ENCODE measurements at places on chromosomes 2 and 18.

DNA sequence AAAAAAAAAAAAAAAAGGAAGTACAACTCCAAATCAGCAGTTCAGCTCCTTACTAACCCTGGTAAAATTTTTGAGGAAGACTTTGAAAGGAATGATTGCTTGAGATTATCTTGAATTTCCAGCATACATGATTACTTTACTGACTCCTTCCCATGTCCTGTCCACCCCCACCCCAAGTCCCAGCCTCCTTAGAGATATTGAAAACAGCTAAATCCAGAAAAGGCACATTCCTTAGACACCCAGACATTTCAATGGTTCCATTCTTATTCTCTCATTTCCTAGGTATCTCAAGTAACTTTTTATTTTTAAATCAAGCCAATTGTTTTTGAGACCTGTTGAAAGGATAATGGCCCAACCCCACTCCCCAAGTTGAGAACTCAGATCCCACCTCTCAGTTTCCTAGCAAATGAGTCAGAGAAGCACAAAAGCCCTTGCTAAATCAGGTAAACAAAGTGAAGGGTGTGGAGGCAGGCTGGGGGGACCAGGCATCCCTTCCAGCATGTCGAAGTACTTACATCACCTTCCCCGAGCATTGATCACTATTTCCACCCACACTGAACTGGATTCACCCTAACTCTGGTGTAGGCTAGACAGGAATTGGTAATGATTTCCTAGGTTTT lies 95.4 kb upstream of the FZD7 start:
- peak; percentile 26 for DNase-seq

GRCh38 chr2:135226961-135227360 lies 174.9 kb downstream of the RAB3GAP1 start:
- DNase-seq: no peak

GRCh38 chr2:206031950-206032567 lies 53.9 kb downstream of the INO80D start:
- DNase-seq: no peak

DNA sequence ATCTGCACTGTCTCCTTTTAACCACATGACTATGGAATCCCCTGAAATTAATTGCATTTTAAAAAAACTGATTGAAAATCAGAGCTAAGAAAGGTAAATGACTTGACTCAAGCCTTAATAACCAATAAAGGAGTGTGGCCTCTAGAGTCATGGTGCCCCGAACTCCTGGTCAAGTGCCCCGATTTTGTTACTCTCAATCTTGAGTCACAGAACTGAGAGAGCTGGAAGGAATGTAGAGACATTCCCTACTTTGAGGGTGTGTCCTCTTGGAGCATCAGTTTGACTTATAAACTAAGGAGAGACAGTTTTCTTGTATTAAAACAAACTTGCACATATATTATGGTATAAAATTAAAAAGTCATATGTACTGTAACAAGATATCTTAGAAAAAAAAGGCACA lies 2.4 kb downstream of the WDR43 start:
- DNase-seq: no peak

GRCh38 chr2:134372611-134373131 lies 118.8 kb downstream of the MGAT5 start:
- no peak for DNase-seq

- DNase-seq: no peak
Observed at GRCh38 chr2:1992280-1992679, 248.0 kb upstream of the PXDN start.

DNA sequence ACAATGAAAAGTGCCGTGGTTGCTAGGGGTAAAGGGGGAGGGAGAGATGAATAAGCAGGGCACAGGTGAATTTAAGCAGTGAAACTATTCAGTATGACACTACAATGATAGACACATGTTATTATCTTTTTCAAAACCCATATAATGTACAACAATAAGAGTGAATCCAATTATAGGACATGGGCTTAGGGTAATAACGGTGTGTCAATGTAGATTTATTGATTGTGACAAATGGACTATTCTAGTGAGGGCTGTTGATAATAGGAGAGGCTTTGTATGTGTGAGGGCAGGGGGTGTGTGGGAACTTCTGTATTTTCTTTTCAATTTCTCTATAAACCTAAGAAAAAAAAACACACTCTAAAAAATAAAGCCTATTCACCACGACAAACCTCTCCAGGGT lies 223.8 kb downstream of the RIT2 start:
- no peak for DNase-seq

DNA sequence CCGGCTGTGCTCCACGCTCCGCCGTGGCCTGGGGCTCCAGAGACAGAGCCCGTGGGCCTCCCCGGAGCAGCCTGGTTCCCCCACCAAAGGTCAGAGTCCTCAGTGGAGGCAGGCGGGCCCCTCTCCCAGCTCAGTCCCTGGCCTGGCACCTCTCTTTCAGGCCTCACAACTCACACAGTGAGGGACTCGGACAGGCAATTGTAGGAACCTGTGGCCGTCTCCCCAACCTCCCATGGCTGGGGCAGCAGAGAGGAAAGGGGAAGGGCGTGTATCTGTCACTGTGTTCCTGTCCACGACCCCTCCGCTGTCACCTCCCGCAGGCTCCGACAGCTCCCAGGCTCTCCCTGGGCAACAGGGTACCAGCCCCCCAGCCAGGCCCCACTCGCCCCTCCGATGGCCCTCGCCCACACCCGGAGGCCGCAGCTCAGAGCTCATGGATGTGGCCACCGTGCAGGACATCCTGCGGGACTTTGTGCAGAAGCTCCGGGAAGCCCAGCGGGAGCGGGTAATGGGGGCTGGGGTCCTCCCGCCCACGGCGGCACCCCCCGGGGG lies 32.4 kb upstream of the SNED1 start:
- peak; percentile 23 for DNase-seq

GRCh38 chr2:221836095-221836494 lies 264.0 kb upstream of the EPHA4 start:
- DNase-seq: no peak

DNA sequence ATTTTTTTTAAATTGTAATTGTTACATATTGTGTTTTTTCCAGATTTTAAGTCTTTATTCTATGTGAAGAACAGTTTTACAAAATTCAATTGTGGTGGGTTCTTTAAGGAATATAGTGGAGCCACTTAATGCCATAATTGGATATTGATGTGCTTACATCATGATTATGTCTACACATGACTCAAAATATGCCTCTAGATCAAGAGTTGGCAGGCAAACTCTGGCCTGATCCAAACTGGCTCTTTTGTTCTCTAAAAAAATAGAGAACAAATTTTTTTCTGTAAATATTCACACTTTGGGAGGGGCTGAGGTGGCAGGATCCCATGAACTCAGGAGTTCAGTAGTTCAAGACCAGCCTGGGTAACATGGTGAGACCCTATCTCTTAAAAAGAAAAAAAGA lies 8.3 kb downstream of the EHBP1 start:
- DNase-seq: no peak

- DNase-seq: no peak
Observed at GRCh38 chr18:12159446-12159845, 65.8 kb downstream of the ANKRD62 start.

GRCh38 chr18:42363446-42364441 lies 408.7 kb downstream of the PIK3C3 start:
- DNase-seq: no peak

- peak; percentile 4 for DNase-seq
Observed at GRCh38 chr18:58268849-58269248, 224.8 kb downstream of the NEDD4L start.

GRCh38 chr2:141392517-141393213 lies 738.2 kb downstream of the LRP1B start:
- no peak for DNase-seq

DNA sequence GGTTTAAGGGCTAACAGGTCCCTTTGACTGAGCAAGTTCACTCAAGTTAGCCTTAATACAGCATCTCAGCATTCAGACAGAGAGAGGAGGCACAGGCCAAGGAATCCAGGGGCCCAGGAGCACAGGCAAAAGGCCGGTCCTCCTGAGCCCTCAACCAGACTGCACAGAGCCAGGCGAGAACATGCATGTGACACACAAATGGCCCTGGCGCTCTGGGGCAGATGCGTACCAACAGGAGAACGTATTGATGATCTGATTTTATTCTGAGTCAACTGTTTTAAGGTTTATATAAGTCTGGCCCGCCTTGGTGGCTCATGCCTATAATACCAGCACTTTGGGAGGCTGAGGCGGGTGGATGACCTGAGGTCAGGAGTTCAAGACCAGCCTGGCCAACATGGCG lies 34.9 kb downstream of the KCNIP3 start:
- no peak for DNase-seq

GRCh38 chr2:98907385-98907784 lies 28.6 kb downstream of the CRACDL start:
- DNase-seq: no peak

- no peak for DNase-seq
Observed at GRCh38 chr2:14552286-14552685, 80.2 kb upstream of the LRATD1 start.

GRCh38 chr2:19350678-19351401 lies 7.6 kb downstream of the OSR1 start:
- DNase-seq: no peak

- DNase-seq: no peak
Observed at GRCh38 chr18:26614374-26614773, 66.0 kb upstream of the KCTD1 start.

DNA sequence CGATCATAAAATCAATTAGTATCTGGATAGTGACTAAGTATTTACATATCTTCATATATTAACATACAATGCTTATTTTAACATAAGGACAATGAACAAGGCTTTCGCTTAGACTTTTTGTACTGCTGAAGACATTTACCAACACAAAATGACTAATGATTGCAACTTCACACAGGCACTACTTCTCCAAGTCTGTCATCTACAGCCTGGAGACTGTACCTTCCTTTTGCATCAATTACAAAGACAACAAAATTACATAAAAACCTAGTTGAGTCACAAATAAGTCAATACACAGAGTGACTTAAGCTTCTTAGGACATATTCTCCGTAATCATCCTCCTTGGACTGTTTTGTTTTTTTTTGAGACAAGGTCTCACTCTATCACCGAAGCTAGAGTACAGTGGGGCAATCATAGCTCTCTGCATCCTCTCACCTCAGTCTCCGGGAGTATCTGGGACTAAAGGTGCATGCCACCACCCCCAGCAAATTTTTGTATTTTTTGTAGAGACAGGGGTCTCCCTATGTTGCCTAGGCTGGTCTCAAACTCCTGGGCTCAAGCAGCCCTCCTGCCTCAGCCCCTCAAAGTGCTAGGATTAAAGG lies 15.9 kb downstream of the PUM2 start:
- no peak for DNase-seq

- peak; percentile 44 for DNase-seq
Observed at GRCh38 chr2:152861349-152861942, 143.0 kb downstream of the ARL6IP6 start.

DNA sequence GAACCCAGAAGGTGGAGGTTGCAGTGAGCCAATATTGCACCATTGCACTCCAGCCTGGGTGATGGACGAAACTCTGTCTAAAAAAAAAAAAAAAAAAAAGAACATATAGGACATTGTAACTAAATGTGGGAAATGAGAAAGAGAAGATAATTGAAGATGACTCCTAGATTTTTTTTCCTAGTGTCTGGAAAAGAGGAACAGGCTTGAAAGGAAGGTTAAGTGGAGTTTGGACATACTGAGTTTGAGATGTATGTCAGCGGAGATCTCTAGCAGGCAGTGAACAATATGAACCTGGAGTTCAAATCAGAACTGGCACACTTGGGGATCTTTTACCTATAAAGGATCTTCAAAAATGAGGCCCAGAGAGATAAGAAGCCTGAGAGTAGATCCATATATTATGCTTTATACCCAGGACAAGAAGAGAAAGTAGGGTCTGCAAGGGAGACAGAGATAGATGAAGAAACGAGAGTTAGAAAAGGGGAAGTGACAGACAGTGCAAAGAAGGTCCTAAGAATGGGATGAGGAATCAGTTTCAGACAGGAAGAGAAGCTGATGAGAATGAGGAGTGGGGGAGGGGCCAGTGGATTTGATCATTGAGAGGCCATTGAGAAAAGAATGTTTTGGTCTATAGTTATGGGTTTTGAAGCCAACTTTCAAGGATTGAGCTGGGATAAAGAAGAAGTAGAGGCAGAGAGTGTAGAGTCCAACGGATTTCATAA lies 46.9 kb upstream of the CD28 start:
- DNase-seq: peak; percentile 92

DNA sequence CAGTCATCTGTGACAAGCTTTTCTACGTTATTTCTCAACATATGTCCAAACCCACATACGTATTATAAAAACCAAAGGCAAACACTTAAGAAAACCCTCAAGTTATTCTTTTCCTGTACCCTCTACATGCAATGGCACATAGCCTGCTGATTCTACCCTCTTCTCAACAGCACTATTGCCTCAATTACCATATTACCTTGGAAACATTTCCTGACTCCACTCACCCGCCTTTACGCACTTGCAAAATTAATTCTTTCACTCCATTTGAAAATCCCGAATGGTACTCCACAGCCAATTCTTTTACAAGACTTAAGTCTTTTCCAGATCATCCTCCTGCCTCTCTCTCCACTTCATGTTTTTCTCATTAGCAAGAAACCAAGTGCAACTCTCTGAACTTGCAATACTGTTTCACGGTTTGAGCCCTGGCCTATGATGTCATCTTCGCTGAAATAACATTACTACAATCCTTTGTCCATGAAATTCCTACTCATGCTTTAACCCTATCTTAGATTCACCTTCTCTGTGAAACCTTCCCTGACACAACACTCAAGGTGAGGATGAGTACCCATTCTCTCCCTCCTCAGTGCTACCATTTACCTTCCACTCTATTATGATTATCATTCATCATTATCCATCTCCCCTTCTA lies 29.0 kb downstream of the SESTD1 start:
- DNase-seq: peak; percentile 43
